HCT116 (cell line): ENCODE measurements at places on chromosomes 7 and 10. TPM values are rescaled to one million over a fixed set of nuclear protein-coding genes. Genes with fewer than 3 reads are reported as not detected.

GRCh38 chr7:122791959-122792545 is 89.3 kb upstream of the RNF148 start:
- H3K27ac ChIP-seq = no peak overlapping the region
- DNase-seq = no peak
- no peaks in the 10 kb centered on the region for H3K4me1 ChIP-seq
- H3K4me3 ChIP-seq = no peak overlapping the region
- no peaks in the 10 kb centered on the region for H3K27me3 ChIP-seq
- no peaks in the 10 kb centered on the region for H3K36me3 ChIP-seq

DNA sequence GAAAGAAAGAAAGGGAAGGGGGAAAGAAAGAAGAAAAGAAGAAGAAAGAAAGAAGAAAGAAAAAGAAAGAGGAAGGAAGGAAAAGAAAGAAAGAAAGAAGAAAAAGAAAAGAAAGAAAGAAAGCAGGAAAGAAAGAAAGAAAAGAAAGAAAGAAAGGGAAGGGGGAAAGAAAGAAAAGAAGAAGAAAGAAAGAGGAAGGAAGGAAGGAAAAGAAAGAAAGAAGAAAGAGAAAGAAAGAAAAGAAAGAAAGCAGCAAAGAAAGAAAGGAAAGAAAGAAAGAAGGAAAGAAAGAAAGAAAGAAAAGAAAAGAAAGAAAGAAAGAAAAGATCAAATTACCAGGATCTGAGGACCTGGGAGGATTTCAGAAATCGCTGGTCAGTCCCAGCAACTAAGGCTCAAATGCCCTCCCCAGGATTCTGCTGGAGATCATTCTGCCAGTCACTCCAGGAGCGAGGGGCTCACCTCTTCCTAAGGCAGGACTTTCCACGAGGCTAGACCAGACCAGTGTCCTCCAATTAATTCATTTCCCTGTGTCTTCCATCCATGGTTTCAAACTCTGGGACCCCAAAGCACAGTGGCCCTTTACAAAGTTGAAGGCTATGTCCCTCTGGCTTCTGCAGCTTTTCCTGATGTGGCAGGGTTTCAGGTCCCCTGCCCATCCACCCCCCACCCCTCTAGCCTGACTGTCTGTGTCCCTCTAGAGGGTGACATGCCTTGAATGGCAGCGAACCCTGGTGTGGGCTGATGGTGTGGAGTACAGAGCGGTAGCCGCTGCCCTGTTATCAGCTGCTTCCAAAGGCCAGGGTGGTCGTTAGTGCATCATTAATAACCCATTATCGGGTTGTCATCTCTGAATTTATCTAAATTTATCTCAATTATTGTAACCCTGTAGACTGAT is 77.9 kb downstream of the PARP12 start:
- no peaks in the 10 kb centered on the region for H3K36me3 ChIP-seq
- H3K27ac ChIP-seq = no peak overlapping the region
- H3K4me3 ChIP-seq = no peak overlapping the region
- H3K27me3 ChIP-seq = no peaks in the 10 kb centered on the region
- no peaks in the 10 kb centered on the region for H3K4me1 ChIP-seq

Gene OR2A42
- not detected for total RNA-seq

Gene NKX2-3
- total RNA-seq = not detected

DNA sequence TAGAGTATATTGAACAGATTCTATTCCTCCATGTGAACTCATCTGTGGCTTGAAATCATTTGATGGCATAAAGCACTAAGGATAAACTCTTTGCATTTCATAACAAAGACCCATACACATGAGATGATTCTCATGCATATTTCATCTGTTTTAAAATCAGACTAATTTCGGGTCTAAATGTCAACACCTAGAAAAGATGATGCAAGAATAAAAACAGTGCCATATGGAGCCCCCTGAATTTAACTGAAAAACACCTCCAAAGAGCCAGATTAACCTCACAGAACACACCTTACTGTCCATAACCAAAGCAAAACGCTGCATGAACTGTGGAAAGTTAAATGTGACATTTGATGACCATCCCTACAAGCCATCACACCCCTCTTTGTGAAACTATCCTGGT is 59.7 kb downstream of the ELAPOR2 start:
- no peaks in the 10 kb centered on the region for H3K27me3 ChIP-seq
- no peaks in the 10 kb centered on the region for H3K36me3 ChIP-seq
- no peak for DNase-seq

DNA sequence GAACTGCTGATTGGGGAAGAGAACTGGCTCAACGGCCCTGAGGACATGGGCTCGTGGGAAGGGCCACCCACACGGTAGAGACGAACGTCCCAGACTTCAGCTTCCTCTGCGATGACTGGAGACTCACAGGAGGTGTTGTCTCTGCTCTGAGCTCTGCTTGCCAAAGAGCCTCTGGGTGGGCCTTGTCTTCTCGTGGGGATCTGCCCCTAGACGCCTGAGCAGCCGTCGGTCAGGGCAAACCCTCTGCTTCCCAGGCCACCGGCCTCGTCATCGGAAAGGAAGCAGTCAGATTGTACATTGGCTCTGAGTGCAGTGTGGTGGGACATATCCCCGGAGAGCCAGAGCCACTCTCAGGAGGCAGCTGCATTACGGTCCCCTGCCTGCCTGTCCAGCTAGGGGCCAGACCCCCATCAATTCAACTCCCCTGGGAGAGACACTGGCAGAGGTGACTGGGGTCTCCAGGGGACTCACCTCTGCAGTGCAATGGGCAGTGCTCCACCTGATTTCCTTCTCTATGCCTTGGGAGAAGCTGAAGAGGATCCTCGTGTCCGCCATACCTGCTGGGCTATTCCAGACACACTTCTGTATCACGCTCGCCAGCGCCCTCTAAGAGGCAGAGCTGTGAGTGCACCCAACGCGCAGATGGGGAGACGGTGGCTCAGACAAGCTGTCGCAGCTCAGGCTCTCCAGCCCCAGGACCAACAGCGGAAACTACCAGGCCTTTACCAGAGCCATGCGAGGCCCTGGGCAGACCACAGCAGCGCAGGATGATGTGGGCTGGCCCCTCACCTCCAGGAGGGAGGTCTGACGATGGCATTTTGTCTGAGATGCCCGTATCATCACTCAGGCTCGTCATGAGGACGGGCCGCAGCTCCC is 227.4 kb downstream of the TCERG1L start:
- H3K27ac ChIP-seq = no peak overlapping the region
- no peaks in the 10 kb centered on the region for H3K27me3 ChIP-seq
- DNase-seq = no peak
- H3K4me1 ChIP-seq = no peaks in the 10 kb centered on the region

GRCh38 chr10:33703501-33704213 is 369.2 kb upstream of the NRP1 start:
- H3K36me3 ChIP-seq = no peaks in the 10 kb centered on the region
- H3K27ac ChIP-seq = no peak overlapping the region
- no peaks in the 10 kb centered on the region for H3K4me1 ChIP-seq
- H3K4me3 ChIP-seq = no peak overlapping the region

Gene HYAL4
- total RNA-seq = not detected
